H7 (cell line): ENCODE measurements at places on chromosomes 2 and 18.

DNA sequence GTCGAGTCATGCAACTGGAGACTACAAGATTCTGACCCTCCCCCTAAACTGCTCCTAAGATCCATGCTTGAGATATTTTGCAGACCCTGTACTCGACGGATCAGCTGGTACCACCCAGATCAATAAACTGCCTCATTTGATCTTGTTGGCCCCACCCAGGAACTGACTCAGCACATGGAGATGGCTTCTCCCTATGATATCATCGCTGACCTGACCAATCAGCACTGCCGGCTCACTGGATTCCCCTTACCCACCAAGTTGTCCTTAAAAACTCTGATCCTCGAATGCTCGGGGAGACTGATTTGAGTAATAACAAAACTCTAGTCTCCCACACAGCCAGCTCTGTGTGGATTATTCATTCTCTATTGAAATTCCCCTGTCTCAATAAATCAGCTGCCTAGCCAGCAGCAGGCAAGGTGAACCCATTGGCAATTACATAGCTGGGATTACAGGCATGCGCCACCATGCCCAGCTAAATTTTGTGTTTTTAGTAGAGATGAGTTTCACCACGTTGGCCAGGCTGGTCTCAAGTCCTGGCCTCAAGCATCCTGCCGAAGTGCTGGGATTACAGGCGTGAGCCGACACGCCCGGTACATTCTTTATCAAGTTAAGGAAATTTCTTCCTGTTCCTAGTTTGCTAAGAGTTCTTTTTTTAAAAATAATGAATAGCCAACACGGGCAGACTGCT is 43.6 kb downstream of the VPS54 start:
- no peak for DNase-seq

DNA sequence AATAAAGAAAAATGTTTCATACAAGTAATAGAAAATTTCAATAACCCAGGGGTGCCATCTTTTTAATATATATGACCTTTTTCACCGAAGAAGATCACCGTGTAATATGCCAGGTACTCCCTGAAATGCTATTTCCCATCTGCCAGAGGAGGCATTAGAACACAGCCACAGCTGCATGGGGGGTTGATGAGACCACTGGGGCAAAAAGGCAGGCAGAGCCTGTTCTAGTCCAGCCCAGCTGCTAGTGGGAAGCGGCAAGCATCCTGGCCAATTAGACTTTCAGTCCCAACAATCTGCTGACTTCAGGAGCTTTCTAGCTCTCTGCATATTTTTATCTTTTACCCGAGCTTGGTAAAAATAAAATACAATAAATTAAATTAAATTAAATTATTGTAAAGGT is 362.6 kb downstream of the RIT2 start:
- no peak for DNase-seq

DNA sequence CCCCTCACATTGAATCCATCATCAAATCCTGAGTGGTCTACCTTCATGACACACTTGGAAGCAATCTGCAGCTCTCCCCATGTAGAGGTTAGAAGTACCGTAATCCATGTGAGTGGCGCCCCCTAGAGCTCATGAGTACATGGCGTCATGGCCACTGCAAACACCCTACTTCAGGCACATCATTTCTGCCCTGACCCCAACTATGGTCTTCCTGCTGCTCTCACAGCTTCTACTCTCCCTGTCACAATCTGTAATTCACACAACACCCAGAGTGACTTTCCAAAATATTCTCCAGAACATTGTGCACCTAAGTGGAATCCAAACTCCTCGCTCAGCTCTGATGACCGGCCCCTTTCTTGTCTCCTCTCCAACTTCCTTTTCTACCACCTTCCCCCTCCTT is 141.9 kb downstream of the ANKRD44 start:
- peak; percentile 75 for DNase-seq

- no peak for DNase-seq
Measured at GRCh38 chr18:5817816-5818215, 77.5 kb downstream of the TMEM200C start.

DNA sequence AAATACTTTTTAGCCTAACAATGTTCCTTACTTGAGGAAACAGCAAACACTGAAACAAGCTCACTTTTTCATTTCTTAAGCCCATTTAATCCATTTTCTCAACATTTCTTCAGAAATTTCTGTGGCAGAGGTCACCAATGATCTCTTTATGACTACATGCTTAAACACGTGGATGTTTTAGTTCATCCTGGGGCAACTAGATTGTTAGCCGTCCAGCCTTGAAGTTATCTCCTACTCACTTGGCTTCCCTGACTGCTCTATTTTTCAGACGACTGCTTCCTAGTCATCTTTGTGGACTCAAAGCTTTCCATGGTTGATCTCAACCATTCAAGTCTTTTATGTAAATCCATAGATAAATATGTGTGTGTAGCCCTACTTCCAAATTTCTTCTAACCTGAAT is 24.1 kb downstream of the CD302 start:
- no peak for DNase-seq
